ENCODE measurements at places on chromosomes 12 and 14. TPM values are rescaled to one million over a fixed set of nuclear protein-coding genes. Genes with fewer than 3 reads are reported as not detected.

DNA sequence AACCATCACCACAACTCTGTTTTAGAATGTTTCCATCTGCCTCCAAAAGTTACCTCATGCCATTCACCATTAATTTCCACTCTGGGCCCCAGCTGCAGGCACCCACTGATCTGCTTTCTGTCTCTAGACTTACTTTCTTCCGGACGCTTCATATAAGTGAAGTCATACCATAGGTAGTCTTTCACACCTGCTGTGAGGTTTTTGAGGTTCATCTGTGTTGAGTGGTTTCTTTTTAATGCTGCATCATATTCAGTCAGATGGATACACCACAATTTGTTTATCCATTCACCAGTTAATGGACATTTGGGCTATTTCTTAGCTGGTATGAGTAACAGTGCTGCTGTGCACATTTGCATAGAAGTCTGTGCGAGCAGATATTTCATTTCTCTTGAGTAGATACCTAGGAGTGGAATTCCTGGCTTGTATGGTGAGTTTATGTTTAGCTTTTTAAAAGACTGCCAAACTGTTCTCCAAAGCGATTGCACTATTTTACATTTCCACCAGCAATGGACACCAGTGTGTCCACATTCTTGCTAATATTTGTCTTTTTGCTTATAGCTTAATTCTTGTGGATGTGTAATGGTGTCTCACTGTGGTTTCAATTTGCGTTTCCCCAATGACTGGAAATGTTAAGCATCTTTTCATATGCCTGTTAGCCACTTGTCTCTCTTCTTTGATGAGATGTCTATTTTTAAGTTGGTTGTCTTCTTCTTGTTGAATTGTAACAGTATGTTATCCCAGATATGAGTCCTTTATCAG is 48.3 kb downstream of the ZFYVE21 start:
- no peak for DNase-seq

DNA sequence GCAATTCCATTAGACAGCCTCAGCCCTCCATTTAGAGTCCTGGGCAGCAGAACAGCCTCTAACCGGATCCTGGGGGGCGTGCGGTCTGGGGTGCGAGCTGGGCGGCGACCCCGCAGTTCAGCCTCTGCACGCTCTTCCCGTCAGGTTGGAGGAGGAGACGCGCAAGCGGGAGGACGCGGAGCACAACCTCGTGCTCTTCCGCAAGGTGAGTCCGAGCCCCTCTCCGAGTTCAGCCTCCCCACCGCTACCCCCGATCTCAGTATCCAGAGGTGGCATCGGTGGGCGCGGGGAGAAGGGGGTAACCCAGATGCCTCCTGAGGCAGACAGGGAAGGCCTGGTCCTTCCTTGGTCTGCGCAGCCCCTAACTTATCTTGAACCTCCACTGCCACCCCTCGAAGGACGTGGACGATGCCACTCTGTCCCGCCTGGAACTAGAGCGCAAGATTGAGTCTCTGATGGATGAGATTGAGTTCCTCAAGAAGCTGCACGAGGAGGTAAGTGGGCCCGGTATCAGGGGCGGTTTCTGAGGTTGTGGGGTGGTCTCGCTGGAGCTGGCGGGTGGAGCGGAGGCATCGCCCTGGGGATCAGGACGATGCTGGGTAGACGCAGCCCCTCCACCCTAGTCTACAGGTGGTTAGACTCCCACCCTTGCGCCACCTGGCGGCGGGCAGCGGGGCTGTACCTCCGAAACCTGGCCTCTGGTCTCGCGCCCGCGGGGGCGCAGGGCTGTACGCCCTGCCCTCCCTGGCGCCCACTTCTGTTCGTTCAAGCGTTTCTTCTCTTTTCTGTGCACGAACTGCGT is 1.3 kb downstream of the PRPH start:
- no peak for DNase-seq

Gene KLHL33
- polyA plus RNA-seq = 0.50 TPM

- DNase-seq = no peak
These were observed 443.6 kb upstream of the SYT1 start for GRCh38 chr12:78420991-78421390.

Gene SFSWAP
- polyA plus RNA-seq = 43.4 TPM

DNA sequence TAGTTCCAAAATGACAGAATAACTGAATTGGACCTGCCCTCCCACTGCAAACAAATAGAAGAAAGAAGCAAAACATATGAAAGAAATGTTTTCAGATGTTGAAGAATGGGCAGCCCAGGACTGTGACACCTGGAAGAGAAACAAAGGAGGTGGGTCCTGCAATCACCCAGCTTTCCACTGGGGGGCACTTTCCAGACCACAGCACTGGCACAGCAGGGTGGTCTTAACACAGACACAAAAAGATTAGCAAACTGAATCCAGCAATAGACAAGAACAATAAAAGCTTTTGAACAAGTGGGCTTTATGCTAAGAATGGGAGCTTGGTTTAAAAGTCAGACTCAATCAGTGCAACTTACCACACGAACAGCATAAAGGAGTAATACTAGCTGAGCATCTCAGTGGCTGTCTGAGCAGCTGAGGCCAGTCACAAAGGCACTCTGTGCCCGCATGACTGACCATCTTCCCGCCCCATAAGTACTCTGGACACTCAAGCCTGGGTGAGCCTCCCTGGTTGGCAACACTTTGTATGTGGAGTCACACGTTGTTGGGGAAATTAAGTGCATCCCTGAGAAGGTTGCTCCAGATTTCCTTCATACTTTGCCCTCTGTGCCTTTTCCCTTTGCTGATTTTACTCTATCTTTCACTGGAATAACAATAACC is 27.7 kb downstream of the JKAMP start:
- no peak for DNase-seq

DNA sequence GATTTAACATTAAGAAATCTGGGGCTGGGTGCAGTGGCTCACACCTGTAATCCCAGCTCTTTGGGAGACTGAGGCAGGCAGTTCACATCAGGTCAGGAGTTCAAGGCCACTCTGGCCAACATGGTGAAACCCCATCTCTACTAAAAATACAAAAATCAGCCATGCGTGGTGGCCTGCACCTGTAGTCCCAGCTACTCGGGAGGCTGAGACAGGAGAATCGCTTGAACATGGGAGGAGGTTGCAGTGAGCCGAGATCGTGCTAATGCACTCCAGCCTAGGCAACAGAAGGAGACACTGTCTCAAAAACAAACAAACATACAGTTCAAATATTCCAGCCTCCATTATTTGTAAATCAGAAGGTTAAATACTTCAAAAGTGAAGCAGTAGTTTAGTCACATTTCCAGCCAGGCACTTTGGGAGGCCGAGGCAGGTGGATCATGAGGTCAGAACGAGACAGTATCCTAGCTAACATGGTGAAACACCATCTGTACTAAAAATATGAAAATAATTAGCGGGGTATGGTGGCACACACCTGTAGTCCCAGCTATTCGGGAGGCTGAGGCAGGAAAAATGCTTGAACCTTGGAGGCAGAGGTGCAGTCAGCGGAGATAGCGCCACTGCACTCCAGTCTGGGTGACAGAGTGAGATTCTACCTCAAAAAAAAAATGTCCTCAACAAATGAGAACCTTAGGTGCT is 30.3 kb downstream of the HNRNPC start:
- DNase-seq = no peak

DNA sequence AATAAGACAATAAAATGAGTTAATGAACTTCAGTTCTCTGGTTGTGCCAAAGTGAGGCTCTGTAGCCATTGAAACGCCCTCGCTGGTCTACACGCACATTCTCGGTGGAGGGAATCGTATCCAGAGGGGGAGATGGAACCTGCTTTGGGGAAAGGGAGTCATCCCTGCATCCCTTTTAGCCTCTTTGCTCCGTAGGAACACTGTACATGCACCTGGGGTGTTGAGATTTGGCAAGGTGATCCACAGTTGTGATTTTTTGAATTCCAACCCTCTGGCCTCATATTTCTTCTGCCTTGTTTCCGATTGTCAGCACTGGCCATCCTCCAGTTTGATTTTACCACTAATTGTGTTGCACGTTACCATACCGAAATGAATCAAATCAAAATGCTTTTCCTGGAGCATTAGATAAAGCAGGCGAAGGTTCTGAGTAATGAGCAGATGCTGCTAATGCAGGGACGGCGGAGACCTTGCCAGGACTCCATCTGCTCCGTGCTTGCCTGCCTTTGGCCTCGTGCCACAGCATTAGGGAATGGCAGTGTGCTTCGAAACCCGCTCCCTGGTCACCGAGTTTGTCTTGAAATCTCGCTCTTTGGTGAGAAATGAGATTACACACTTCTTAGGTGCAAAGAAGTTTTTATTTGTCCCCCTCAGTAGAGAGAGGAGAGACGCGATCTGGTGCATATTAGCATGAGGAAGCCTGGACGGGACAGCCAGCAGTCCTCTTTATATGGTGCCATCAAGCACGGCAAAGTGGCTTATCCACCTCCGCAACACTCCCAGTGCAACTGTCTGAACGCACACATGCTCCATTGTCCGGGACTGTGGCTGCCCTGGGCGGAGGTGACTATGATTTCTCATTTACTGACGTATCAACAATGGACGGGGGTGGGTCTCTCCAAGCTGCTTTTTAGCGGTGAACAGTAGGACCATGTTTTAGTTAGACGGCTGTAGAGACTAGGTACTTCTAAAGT is 59.1 kb downstream of the FBXW8 start:
- no peak for DNase-seq

- no peak for DNase-seq
These were observed 14.9 kb upstream of the FKBP11 start for GRCh38 chr12:48940181-48940580.

Data from right renal pelvis (tissue), 4 donors.